Activated CD4-positive, alpha-beta memory T cell treated with anti-CD3 and anti-CD28 coated beads for 36 hours (primary cell): ENCODE measurements at places on chromosomes 2 and 18. TPM values are rescaled to one million over a fixed set of nuclear protein-coding genes. Genes with fewer than 3 reads are reported as not detected.

Gene POTEJ
- not detected for total RNA-seq

GRCh38 chr2:16653083-16653375 is 12.6 kb downstream of the CYRIA start:
- no peak for DNase-seq

DNA sequence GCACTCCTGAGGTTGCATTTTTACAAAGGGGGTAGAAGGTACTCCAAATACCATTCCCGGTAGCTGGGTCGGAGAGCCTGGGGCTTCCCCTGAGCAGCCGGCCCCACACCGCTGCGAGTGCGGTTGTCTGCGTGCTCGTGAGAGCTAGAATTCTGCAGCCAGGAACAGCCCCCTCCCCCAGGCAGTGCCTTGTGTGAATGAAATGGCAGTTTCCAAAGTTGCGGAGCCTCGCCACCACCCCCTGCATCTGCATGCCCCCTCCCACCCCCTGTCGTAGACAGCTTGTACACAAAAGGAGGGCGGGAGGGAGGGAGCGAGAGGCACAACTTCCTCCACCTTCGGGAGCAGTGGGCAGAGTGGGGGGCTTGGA is 1.1 kb downstream of the MYCN start:
- DNase-seq: no peak

Gene DBI
- total RNA-seq: 149 TPM

Gene ATOH8
- total RNA-seq: not detected

Gene HOXD12
- total RNA-seq: not detected

DNA sequence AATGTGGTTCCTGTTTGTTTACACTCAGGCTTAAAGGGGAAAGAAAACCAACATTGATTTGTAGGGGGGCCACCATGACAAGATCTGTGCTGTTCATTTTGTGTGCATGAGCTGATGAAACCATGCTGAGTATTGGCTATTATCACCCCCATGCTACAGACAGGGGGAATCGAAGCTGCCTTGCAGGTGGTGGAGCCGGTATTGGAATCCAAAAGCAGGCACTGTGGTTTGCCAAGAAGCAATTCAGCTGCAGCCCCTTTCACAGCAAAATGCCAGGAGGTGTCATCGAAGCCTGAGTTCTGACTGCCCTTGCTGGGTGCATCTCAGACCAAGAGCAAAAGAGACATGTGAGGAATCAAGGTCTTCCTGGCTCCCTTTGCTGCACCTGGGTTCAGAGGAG is 221.9 kb downstream of the UXS1 start:
- DNase-seq: no peak

DNA sequence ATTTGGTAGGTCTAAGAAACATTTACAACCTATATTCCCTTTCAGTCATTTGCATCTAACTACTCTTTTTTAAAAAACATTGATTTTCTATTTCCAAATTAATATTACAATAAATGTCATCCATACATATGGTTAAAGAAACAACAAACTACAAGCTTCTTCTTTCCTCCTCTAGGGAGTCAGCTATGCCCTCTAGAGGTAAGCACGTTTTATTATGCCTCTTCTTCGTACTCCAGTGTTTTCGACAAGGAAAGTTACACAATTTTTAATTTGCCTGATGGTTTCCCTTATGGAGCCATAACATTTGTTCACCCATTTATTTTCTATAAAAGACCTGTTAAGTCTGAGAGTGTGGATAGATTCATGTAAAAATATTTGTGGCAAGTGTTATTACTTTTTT is 183.4 kb upstream of the CDH7 start:
- DNase-seq: no peak

Gene CXCR1
- total RNA-seq: not detected

DNA sequence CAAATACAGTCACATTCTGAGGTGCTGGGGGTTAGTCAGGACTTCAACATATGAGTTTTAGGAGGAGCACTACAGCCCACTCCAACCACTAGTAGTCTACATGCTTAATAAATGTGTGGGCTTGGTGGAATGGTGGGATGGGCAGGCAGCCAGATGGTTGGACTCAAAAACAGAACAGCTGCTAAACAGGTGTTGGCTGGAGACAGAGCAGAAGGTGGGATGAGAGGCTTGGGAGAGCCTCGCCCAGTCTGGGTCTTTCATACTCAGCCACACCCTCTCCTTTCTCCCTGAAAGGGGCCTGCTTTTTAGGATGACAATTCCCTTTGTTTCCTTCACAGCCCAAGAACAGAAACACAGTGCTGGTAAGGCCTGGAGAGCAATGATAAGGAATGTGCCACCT is 143.9 kb upstream of the KLHL29 start:
- no peak for DNase-seq

DNA sequence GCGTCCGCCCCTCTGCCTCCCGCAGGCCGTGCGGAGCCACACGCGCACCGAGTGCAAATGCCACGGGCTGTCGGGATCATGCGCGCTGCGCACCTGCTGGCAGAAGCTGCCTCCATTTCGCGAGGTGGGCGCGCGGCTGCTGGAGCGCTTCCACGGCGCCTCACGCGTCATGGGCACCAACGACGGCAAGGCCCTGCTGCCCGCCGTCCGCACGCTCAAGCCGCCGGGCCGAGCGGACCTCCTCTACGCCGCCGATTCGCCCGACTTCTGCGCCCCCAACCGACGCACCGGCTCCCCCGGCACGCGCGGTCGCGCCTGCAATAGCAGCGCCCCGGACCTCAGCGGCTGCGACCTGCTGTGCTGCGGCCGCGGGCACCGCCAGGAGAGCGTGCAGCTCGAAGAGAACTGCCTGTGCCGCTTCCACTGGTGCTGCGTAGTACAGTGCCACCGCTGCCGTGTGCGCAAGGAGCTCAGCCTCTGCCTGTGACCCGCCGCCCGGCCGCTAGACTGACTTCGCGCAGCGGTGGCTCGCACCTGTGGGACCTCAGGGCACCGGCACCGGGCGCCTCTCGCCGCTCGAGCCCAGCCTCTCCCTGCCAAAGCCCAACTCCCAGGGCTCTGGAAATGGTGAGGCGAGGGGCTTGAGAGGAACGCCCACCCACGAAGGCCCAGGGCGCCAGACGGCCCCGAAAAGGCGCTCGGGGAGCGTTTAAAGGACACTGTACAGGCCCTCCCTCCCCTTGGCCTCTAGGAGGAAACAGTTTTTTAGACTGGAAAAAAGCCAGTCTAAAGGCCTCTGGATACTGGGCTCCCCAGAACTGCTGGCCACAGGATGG is 7.1 kb upstream of the WNT10A start:
- DNase-seq: no peak

Gene CRYGC
- total RNA-seq: not detected

- no peak for DNase-seq
These were observed 317.8 kb downstream of the MBD2 start for GRCh38 chr18:53906681-53907080.

Gene GULP1
- not detected for total RNA-seq

DNA sequence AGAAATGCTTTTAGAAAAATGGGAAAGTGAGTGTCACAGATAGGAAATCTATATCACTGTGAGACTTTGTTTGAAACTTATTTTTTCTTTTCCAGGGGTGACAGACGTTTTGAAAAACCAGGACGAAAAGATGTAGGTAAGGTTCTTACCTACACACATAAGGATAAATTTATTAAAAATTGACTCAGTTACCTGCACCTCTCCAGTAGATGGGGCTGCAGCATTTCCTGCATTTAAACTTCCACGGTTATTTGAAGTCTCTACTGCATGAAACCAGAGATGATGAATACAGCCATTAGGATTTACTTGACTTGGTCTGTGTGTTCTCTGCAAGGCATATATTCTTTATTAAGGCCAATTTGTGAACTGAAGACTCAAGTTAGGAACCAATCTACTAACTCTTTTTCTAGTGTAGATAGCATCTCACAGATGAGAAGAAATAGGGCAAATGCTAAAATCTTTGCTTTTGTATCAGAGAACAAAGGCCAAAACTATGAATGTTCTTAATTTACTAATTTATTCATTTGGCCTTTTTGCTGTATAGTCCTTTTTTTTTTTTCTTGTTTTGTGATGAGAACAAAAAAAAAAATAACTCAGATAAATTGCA is 15.0 kb downstream of the KCNJ13 start:
- peak; percentile 37 for DNase-seq

GRCh38 chr18:23145621-23146020 is 10.3 kb downstream of the CABLES1 start:
- DNase-seq: no peak

Gene UBE2E3
- total RNA-seq: 34.1 TPM

DNA sequence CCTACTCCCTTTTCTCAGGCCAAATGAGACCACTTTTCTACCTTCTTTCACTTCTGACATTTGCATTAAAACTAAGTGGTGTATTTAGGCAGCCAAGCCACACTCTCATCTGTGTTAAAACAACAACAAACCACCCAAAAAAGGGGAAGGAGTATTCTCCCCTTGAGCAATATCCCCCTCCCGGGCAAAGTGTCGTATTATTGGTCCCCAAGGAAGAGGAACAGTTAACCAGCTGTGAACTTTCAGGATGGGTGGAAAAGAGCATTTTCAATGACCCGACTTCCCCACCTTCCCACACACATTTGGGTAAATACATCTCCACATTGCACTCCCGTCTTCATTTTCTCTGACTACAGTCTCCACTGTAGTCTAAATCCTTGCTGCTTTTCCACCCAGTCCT is 44.3 kb downstream of the FEZ2 start:
- DNase-seq: no peak

- no peak for DNase-seq
These were observed 410.1 kb upstream of the TCF4 start for GRCh38 chr18:55998071-55998522.

Gene TPO
- not detected for total RNA-seq

DNA sequence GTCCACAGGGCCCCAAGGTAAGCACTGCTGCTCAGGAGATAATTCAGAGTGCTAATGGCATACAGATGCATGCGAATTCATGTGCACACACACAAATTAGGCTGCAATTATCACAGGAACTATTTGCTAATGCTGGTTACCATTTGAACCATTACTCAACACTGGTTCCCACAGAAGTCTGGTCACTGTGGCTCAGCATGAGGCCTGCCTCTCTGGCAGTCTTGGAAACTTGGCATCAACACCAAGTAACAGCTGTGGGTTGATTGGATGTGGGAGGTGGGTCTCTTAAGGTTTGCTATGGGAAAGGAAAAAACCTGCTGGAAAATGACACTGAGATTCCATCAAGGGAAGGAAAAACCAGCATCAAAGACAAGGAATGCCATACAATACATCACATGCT is 105.0 kb downstream of the CELF4 start:
- DNase-seq: no peak
